LHCN-M2 (cell line): ENCODE measurements at places on chromosomes 4 and X.

GRCh38 chr4:99723612-99724011 lies 66.0 kb upstream of the C4orf54 start:
- peak; percentile 59 for DNase-seq

DNA sequence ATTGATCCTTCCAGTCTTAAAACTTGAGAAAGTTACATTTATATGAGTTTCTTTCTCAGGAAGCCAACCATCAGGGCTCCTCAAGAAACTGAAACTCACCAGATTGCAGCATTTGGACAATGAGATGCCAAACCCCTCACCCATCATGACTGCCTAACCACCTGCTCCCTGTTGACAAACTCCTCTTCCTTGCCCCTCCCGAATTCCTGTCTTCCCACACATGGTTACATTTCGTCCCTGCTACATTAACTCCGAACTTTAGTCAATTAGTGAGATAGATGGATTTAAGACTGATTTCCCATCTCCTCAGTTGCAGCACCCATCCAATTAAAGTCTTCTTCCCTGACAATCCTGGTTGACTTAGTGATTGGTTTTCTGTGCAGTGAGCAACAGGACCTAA lies 118.7 kb downstream of the ZNF330 start:
- peak; percentile 33 for DNase-seq

DNA sequence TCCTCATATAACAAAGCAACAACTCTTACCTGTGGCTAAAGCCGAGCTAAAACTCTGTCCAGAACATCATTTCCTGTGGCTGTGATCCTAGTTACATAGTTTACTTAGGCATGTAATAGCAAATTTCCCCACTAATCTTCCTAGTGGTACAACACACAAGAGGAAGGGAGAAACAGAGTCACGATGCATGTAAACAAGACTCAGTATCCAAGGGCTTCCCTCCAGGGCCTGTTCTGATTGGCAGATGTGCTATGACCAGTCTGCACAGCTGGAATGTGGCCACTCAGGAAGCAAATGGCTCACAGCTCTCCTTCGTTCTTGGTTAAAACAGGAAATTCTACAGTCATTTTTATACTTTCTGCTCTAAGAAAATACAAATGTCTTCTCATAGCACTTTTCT lies 49.2 kb upstream of the PRSS48 start:
- DNase-seq, result peak; percentile 82

DNA sequence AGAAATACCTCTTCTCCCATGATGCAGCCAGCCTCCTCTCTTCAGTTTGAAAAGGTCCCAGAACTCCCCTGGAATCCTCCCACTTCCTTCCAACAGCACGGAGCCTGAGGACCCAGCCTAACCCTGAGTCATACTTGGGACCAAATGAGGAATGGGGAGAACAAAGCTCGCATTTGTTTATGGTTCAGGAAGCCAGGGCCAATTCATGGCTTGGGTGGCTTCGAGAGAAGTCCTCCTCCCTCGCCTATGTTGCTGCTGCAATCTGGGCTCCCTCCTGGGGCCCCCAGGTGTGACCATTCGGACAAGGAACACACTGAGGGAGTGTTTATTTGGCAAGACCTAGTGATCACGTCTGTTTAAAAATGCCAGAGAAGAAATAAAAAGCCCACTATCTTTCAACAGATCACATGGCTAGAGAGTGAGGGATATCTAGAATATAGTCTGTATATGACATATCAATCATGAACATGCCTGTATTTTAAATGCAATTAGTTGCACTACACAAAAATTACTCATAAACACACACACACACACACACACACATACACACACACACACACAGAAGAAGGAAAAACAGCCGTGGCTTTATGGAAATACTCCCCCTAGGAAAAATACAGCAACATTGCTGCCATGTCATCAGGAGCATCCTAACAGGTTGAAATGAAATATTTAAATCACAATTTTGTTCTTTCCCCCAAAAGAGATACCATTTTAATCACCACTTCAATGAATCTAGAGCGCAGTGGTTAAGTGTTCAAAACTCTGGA lies 155.7 kb upstream of the MAP3K15 start:
- peak; percentile 69 for DNase-seq

GRCh38 chr4:102625232-102625930 lies 124.2 kb downstream of the NFKB1 start:
- peak; percentile 56 for DNase-seq

GRCh38 chr4:73945140-73945539 lies 36.7 kb downstream of the PF4 start:
- no peak for DNase-seq

GRCh38 chr4:39963656-39964055 lies 14.1 kb downstream of the PDS5A start:
- DNase-seq, result no peak

- DNase-seq, result no peak
Observed at GRCh38 chrX:118928151-118928550, 46.3 kb upstream of the LONRF3 start.
